ENCODE measurements at places on chromosomes 13 and 19.

- DNase-seq = no peak
Measured at GRCh38 chr19:7685546-7686445, 5.2 kb downstream of the TRAPPC5 start.

GRCh38 chr13:45370922-45371406 is 30.0 kb upstream of the TPT1 start:
- DNase-seq = no peak

- DNase-seq = peak; percentile 44
Measured at GRCh38 chr19:46661735-46662592, 982 bp upstream of the DACT3 start.

- DNase-seq = no peak
Measured at GRCh38 chr19:12202250-12202649, 39.4 kb downstream of the ZNF136 start.

DNA sequence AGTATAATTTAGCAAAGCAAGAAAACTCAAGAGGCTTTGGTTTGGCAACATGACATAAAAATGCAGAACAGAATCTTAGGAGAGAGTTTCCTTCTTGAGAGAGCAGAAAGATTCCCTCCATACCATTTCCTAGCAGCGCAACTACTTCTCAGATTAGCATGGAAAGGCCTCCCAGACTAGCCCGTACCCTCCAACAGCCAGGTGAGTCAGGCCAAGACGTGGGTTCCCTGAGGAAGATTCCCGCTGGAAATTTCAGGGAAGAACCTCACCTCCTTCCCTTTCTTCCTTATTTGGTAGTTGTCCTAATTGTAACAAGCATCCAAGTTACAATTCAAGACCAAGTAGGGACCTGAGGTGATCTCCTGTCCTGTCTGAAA is 12.3 kb downstream of the COL4A2 start:
- no peak for DNase-seq

DNA sequence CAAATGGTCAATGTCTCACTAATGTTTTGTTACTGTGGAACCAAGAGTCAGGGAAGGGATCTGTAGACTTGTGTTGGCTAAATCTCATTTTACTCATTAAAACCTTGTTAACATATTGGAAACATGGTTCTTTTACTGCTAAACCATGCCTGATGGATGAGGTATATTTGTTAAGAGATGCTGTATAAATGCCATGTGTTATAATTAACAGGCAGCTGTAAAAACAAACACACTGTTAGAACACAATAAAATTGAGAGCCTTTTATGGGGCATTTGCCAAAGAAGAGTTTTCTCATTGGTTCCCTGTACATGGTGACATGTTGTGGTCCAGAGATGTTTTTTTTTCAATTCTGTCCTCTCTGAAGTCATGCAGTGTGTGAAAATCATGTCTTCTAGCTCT is 121.9 kb downstream of the ESD start:
- DNase-seq = no peak

DNA sequence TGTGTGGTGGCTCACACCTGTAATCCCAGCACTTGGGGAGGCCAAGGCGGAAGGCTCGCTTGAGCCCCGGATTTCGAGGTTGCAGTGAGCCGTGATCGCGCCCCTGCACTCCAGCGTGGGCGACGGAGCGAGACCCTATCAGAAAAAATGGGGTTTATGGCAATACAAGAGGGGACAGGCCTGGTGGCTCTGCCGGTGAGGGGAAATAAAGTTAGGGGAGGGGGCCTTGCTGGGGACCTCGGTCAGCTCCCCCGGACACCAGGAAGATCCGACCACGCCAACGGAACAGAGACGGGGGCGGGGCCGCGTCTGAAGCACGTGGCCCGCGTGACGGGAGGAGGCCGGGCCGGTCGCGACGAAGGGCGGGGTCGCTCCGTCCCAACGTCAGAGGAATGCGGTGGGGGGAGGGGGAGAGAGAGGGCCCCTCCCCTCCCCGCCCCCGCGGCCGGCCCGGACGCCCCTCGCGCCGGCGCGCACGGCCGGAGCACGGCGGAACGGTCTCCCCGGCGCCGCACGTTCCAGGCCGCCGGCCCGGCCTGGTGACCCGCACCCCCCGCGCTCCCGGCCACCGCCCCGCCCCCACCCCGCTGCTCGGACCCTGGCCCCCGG is 1.9 kb upstream of the HNRNPL start:
- DNase-seq = peak; percentile 80

- no peak for DNase-seq
Measured at GRCh38 chr19:55766466-55766865, 2.5 kb upstream of the RFPL4AL1 start.

GRCh38 chr19:48405850-48406249 is 12.4 kb downstream of the GRIN2D start:
- DNase-seq = no peak

DNA sequence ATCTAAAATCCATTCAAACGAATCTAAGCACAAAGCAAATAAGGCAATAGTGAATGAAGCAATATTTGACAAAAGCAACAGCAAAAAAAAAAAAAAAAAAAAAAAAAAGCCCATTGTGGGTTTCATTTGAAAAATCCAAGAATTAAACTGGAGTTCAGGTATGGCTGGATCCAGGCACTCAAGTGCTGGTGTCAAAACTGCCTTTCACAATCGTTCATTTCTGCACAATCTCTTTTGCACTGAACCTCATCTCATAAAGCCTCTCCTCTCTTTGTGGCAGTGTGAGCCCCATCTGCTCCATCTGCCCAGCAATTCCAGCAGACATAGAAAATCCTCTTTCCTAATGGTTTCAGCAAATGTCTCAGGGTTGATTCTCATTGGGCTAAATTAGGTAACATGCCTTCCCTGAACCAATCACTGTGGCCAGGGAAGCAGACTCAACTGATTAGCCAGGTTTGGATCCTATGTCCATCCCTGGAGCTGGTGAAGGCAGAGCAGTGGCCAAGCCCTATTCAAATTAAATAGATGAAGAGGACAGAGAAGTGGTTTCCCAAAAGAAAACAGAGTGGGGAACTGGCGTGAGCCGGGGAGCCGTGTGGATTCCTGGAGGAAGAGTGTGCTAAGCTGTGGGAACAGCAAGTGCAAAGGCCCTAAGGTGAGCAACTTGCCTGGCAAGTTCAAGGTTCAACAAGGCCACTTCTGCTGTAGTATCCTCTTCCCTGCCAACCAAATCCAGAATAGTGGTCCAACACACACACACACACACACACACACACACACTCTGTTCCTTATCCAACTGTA is 1.2 kb upstream of the HIF3A start:
- no peak for DNase-seq

DNA sequence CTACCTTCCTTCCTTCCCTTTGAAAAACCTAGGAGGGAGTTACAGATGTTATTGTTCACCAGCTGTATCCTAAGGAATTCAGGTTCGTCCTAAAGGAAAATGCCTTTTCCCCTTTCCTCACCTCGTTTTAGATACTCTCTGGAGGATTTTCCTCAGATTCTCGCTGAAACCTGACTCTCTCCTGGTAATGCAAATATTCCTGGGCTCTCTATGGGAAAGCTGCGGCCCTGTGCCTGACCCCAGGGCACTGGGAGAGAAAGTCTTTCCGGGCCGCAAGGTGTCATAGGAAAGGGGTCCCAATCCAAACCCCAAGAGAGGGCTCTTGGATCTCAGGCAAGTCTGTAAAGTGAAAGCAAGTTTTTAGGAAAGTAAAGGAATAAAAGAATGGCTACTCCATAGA is 13.1 kb upstream of the OR1M1 start:
- no peak for DNase-seq

- DNase-seq = no peak
Measured at GRCh38 chr13:28136916-28137315, 1.4 kb upstream of the PAN3 start.

DNA sequence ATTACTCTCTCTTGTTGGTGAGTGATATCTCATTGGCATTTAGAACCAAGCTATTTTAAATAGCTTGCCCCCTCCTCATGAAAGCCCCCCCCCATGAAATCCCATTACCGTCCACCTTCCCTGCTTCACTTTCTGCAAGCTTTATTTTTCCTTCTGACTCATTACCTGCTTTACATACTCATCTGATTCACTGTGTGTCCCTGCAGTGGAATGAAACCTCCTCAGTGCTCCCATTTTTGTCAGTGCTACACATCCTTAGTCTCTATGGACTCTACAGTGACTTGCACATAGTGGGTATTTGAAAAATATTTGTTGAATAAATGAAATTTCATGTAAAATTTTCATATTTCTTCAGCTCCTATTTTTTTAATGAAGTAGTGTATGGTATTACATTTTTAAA is 62.3 kb downstream of the DOCK9 start:
- no peak for DNase-seq

Data from SW 1271 (cell line).